ENCODE measurements at places on chromosomes 3 and 15. TPM values are rescaled to one million over a fixed set of nuclear protein-coding genes. Genes with fewer than 3 reads are reported as not detected.

Gene TMC3
- total RNA-seq, result 0.15 TPM

Gene CSPG5
- 0.96 TPM for total RNA-seq

DNA sequence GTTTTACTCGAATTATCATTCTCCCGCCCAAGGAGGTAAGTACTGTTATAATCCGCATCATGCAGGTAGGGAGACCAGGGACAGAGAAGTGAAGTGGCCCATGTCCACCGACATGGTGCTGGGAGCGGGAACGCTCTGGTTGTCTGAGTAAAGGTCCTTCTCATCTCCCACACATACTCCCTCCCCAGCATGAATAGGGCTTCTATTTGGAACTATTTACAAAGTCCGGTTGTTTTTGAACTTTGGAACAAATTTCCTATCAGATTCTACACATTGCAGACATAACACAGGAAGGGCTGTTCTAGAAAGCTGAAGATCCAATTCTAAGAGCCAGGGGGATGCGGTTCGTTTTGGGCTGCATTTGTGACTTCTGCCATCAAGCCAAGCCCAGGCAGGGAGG is 94.8 kb upstream of the TLE3 start:
- no peak overlapping the region for H3K4me3 ChIP-seq
- H3K4me1 ChIP-seq, result peaks cover 6% of the 10 kb centered on the region
- H3K36me3 ChIP-seq, result no peaks in the 10 kb centered on the region
- H3K27ac ChIP-seq, result no peak overlapping the region

- H3K27me3 ChIP-seq, result no peaks in the 10 kb centered on the region
- H3K4me1 ChIP-seq, result no peaks in the 10 kb centered on the region
- DNase-seq, result no peak
- H3K36me3 ChIP-seq, result no peaks in the 10 kb centered on the region
Observed at GRCh38 chr3:5004319-5005152, 25.3 kb downstream of the BHLHE40 start.

DNA sequence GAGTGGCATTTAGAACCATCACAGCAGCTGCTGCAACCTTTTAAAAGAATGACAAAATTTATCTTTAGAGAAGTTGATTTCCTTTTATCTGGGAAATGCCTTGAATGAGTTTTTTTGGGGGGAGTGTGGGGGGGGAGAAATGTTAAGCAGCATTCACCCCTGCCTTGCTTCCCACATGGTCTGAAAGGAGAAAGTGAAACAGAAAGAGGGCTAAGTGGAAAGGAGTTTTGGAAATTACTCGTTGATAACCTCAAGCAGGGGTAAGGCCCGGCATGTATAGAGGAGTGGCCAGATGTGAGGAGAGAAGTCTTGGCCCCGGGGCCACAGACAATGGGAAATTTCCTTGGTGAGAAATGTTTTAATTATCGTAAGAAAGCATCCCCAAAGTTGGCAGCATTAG is 23.5 kb downstream of the B3GALNT1 start:
- H3K36me3 ChIP-seq, result no peaks in the 10 kb centered on the region
- no peak for DNase-seq
- no peaks in the 10 kb centered on the region for H3K4me1 ChIP-seq
- H3K4me3 ChIP-seq, result no peak overlapping the region

DNA sequence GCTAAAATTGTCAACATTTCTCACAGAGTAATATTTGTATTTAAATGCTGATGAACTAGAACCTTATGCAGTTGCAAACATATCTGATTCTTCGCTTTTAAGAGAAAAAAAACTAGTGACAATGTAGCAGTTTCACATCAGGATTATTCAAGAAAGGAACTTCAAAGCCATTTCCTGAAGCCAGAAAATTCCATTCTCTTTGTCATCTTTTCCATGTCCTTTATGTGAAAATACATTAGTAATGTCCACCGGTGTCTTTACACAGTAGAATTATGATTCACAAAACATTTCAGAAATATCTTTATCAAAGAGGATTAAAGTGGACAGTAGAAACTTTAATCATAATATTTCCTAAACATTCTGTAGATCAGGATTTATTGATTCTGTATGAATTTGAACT is 12.7 kb upstream of the LXN start:
- H3K27me3 ChIP-seq, result no peaks in the 10 kb centered on the region
- no peak overlapping the region for H3K27ac ChIP-seq

- no peak overlapping the region for H3K4me3 ChIP-seq
- DNase-seq, result no peak
- H3K27me3 ChIP-seq, result peaks cover 34% of the 10 kb centered on the region
- H3K36me3 ChIP-seq, result no peaks in the 10 kb centered on the region
- no peak overlapping the region for H3K27ac ChIP-seq
Observed at GRCh38 chr15:65996901-65997300, 127.6 kb downstream of the RAB11A start.

DNA sequence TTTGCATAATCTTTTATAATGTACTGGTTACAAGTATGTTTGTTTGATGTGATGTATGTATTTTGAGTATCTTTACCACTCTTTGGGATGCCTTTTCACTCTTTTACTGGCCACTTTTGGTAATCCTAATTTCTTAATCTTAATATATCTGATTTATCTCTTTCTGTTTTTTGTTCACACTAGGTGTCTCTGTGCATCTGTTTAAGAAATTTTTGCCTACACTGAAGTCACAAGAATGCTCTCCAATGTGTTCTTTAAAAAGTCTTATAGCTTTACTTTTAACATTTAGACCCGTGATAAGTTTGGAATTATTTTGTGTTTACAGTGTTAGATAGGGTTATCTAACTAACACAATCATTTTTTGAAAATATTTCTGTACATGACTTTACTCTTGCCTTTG is 659.1 kb downstream of the SI start:
- H3K4me1 ChIP-seq, result no peaks in the 10 kb centered on the region
- no peaks in the 10 kb centered on the region for H3K36me3 ChIP-seq
- no peak overlapping the region for H3K4me3 ChIP-seq
- no peak overlapping the region for H3K27ac ChIP-seq

DNA sequence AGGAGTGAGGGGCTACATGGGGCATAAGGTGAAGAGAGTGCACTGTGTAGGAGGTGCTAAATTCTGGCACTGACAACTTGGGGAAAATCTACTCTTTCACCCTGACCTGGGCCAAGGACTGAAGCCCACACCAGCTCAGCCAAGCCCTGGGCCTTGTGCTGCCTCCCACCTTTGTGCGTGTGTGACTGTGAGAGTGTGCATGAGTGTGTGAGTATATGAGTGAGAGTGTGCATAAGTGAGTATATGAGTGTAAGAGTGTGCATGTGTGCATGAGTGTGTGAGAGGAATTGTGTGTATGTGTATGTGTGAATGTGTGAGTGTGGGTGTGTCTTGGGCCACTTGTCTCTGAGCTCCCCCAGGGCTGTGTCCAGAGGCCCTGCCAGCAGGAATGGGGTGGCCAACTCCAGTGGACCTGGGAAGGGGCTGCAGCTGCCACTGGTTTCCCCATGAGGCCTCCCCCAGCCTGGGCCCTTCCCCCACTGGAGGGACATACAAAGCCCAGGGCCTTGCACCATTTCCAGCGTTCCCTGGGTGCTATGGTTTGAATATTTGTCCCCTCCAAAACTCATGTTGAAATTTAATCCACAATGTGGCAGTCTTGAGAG is 15.2 kb downstream of the C3orf22 start:
- DNase-seq, result no peak
- H3K36me3 ChIP-seq, result no peaks in the 10 kb centered on the region
- no peaks in the 10 kb centered on the region for H3K4me1 ChIP-seq
- H3K27ac ChIP-seq, result no peak overlapping the region
- H3K27me3 ChIP-seq, result no peaks in the 10 kb centered on the region

DNA sequence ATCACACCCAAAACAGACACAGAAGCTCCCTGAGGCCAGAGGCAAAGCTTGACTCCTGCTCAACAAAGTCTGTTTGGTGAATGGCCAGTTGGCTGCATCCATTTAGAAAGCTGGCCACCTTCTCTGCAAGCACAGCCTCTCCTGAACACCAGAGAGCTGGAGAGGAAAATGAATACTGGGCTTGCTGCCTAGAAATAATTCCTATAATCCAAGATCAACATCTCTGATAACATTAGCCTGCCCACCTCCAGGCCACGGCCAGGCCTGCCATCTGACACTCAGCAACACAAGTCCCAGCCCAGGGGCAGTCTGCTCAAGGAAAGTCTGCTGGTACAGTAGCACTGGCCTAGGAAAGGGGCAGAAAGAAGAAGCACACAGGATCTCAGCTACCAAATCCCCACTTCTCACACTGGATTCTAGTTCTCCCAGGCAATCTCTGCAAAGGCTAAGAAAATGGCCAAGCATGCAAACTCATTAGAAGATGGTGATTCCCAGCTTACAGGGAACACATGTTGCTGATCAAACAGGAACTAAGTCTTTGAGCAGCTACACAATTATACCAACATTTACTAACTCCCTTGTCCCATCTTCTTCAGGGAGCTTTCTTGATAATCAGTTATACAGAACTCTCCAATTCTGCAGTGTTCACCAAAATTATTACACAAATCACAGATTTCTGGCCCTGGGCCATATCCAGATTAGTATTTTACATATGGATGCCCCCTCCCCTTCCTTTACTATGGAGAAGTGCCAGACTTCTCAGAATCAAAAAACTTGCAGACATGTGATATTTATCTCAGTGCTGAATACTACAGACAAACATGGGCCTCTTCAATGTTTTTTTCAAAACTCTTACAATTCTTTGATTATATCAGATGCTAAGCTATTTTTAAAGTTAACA is 9.9 kb downstream of the TBC1D2B start:
- DNase-seq, result no peak
- H3K27me3 ChIP-seq, result no peaks in the 10 kb centered on the region
- H3K27ac ChIP-seq, result peak overlapping the region; percentile 94

- no peaks in the 10 kb centered on the region for H3K36me3 ChIP-seq
- DNase-seq, result no peak
- H3K27ac ChIP-seq, result no peak overlapping the region
- H3K4me3 ChIP-seq, result no peak overlapping the region
Observed at GRCh38 chr3:117035745-117036144, 326.2 kb downstream of the TUSC7 start.

- H3K27ac ChIP-seq, result no peak overlapping the region
- no peaks in the 10 kb centered on the region for H3K27me3 ChIP-seq
- DNase-seq, result no peak
Observed at GRCh38 chr3:72135636-72136035, 350.7 kb upstream of the PROK2 start.

DNA sequence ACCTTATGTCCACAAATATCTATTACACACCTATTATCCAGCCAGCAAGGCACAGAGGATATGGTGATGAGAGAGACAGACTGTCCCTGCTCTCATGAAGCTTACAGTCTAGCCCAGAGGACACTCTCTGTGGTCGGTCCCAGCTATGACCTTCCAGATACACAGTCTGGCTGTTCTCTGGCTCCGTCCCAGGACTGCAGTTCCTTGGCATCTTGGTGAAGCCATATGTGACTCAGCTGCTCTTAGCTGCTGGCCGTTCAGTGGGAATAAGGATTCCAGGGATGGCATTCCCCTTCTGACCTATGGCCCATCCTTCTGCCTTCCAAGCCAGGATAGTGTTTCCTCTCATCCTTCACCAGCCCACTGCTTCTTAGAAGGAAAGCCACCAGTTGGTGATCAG is 30.8 kb downstream of the MEX3B start:
- H3K4me3 ChIP-seq, result no peak overlapping the region
- no peaks in the 10 kb centered on the region for H3K36me3 ChIP-seq
- H3K4me1 ChIP-seq, result no peaks in the 10 kb centered on the region
- no peak overlapping the region for H3K27ac ChIP-seq
- DNase-seq, result no peak

DNA sequence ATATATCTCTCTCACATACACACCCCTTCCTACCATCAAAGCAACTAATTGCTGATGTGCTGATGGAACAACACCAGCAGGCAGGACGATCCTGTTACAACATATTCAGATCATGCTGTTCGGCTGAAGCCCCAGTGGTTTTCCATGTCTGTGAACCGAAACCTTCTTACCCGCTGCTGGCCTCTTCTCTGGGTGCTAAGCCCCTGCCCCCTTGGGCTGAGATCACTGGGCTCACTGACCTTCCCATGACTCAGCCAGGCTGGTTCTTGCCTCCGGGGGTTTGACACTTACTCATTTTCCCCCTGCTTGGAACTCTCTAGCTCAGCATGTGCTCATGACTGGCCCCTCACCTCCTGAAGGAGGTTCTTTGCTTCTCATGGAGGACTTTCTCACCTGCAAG is 122.0 kb upstream of the RGMA start:
- no peak overlapping the region for H3K27ac ChIP-seq
- no peaks in the 10 kb centered on the region for H3K36me3 ChIP-seq
- no peaks in the 10 kb centered on the region for H3K4me1 ChIP-seq
- no peak for DNase-seq

DNA sequence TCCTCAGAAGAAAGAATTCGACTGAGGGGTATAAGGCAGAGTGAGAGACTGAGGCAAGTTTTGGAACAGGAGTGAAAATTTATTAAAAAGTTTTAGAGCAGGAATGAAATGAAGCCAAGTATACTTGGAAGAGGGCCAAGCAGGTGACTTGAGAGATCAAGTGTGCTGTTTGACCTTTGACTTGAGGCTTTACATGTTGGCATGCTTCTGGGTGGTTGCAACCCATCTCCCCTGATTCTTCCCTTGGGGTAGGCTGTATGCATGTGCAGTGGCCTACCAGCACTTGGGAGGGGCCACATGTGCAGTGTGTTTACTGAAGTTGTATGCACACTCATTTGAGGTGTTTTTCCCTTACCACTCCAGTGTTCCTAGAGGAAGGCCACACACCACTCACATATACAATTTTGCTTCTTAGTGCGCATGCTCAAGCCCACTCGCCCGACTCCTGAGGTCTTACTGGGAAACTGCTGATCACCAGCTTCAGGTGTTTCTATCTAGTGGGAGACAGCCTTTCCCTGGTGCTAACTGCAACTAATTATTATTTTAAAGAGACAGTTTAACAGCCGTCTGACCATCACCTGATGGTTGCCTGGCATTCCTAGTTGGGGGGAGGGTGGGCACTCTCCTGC is 61.5 kb upstream of the CADPS start:
- no peaks in the 10 kb centered on the region for H3K4me1 ChIP-seq
- no peak overlapping the region for H3K4me3 ChIP-seq

- H3K36me3 ChIP-seq, result no peaks in the 10 kb centered on the region
- H3K27ac ChIP-seq, result peak overlapping the region; percentile 97
- peak; percentile 82 for DNase-seq
- H3K27me3 ChIP-seq, result no peaks in the 10 kb centered on the region
- no peaks in the 10 kb centered on the region for H3K4me1 ChIP-seq
Observed at GRCh38 chr3:11720304-11720898, 76.7 kb upstream of the VGLL4 start.

DNA sequence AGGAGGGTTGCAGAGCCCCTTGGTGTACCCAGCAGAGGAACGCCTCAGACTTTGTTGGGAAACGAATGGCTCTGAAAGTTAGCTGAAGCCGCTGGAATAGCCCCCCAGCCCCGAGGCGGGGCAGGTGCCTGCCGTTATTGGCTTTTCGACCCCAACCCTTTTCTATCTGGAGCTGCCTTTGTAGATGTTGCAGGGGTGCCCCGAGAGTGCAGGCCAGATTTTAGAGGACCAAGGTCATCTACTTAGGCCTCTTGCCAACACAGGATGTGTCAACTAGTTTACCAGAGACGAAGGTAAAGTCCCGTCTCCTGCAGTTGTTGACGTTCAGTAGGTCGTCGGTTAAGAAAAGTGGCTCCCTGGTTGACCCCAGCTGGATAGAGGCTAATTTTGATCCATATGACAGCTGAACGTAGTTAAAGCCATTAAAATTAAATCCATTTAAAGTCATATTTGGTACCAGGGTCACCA is 579 bp upstream of the UBE3A start:
- no peak for DNase-seq
- H3K36me3 ChIP-seq, result no peaks in the 10 kb centered on the region
- no peaks in the 10 kb centered on the region for H3K27me3 ChIP-seq

GRCh38 chr3:52447512-52448355 is 2.8 kb upstream of the SEMA3G start:
- H3K27ac ChIP-seq, result no peak overlapping the region
- no peaks in the 10 kb centered on the region for H3K27me3 ChIP-seq
- no peak for DNase-seq
- no peaks in the 10 kb centered on the region for H3K36me3 ChIP-seq
- H3K4me3 ChIP-seq, result no peak overlapping the region

GRCh38 chr15:33871980-33872379 is 96.3 kb upstream of the CHRM5 start:
- H3K4me1 ChIP-seq, result no peaks in the 10 kb centered on the region
- no peak for DNase-seq
- H3K27me3 ChIP-seq, result no peaks in the 10 kb centered on the region

Measured in breast epithelium (tissue), 4 donors.